ENCODE measurements at places on chromosomes 16 and 17.
A peak's percentile ranks its signal among the peaks of the same experiment; 100 is the strongest.

DNA sequence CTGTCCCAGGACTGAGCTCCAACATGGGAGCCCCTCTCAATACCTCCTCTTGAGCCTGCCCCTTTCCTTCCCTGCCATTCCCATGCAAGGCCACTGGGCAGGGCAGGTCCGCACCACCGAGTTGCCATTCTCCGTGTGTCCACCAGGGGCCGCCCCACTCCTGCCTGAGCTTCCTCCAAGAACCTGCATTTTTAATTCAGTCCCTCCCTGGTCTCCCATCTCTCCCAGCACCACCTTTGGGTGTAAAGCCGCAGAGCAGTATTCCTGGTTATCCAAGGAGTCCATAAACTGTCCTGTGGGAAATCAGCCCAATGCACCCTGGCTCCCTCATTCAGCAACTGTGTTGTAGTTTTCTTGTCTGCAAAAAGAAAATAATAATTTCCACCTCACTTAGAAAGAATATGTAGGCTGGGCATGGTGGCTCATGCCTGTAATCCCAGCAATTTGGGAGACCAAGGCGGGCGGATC is 15.9 kb upstream of the ANKRD40CL start:
- peak; percentile 71 for DNase-seq

DNA sequence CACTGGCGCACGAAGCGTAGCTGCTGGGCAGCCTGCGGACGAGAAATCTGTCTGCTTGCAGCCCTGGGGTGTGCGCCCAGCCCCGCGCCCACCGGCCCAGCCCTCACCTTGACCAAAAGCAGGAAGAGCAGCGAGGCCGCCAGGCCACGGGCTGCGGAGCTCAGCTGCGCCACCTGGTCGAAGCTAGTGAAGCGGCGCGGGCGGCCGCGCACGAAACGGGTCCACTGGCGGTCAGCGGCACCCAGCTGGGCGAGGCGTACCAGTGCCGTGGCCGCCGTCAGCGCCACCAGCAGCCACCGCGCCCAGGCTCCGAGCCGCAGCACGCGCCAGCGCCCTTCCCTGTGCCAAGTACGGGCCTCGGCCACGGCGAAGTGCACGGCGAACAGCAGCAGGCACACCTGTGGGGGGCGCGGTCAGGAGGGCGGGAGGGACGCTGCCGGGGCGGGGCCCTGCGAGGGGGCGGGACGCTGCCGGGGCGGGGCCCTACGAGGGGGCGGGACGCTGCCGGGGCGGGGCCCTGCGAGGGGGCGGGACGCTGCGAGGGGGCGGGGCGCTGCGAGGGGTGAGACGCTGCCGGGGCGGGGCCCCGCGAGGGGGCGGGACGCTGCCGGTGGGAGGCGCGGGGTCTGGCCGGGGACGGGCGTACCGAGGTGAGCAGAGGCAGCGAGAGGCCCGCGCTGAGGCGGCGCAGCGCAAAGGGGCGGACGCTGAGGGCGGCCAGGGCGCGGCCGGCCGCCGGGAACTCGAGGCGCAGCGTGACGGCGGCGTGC is 43.2 kb downstream of the TSC2 start:
- DNase-seq, result no peak

DNA sequence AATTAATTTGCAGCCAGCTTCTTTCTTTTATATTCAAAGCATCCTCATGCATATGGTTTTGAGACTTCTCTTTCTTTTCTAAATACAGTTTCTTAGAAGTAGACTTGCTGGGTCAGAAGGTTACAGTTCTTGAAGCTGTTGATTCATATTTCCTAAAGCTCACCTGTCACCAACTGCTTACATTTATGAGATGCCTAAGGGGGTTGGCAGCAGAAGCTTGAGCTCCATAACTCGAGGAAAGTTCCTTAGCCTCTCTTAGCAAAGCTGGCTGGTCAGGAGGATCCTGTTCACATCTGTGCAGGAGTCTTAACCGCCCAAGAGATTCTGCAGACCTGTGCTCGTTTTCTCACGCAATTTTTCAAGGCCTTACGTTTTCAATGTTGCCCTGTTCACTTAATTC is 218.8 kb downstream of the SNX29 start:
- no peak for DNase-seq

GRCh38 chr16:62068747-62069146 is 32.5 kb upstream of the CDH8 start:
- DNase-seq, result no peak

DNA sequence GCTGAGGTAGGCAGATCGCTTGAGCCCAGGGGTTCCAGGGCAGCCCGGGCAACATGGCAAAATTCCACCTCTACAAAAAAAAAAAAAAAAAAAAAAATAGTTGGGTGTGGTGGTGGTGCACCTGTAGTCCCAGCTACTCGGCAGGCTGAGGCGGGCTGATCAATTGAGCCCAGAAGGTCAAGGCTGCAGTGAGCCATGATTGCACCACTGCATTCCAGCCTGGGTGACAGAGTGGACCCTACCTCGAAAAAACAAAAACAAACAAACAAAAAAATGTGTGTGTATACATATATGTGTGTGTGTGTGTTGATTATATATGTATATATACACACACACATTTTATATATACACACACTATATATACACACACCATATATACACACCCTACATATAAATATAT is 39.1 kb upstream of the TBC1D3K start:
- DNase-seq, result no peak

- DNase-seq, result no peak
Measured at GRCh38 chr16:89536371-89536770, 24.1 kb upstream of the RPL13 start.

DNA sequence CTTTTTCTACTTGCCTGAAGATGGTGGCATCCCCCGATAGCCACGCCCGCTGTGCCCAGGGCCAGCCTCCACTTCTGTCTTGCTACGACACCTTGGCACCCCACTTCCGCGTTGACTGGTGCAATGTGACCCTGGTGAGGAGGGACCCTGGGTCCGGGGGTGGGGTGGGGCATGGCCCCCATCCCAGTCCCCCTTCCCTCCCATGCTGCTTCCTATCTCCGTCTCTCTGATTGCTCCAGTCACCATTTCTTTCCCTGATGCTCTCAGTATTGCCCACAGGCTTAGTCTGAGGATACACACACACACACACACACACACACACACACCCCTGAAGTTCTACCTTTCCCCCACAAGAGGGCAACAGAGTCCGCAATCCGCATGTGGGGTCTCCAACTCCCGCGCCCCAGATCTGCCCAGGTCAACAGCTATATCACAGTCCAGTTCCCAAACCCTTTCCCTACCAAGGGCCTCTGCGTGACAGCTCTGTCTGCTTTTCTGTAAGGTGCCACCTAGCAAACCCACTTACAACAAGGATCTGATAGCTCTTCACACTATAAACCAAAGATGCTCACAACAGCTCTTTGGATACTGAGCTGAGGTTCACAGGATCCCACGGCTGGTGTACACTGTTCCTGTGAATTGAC is 3.4 kb downstream of the SGCA start:
- peak; percentile 67 for DNase-seq

Data from CD4-positive, alpha-beta T cell treated with Interleukin-4 for 4 hours (primary cell).